ENCODE measurements at places on chromosomes 4 and X. TPM values are rescaled to one million over a fixed set of nuclear protein-coding genes. Genes with fewer than 3 reads are reported as not detected.

Gene MSMO1
- total RNA-seq = 20.5 TPM

Gene NXF2
- not detected for total RNA-seq

Gene HSFX3
- total RNA-seq = not detected

Gene GAGE12F
- not detected for total RNA-seq

DNA sequence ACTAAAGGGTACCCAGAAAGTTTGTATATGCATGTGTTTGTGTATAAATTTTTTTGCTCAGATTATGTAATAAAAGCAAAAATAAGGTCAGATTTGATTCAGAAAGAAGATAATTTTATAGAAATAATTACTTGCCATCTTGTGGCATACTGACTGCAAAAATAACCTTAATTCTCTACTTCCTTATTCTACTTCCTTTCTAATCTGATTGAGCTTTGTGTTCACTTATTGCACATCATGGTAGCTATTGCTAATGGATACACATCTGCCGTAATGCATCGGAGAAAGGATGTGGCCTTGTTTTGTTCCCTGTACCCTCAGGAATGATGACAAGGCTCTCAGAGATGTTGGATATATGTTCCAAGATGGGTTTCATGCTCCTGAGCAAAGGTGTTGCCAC, 10.5 kb upstream of the GNPDA2 start:
- DNase-seq = no peak

- no peak for DNase-seq
Observed at GRCh38 chr4:82225030-82225429, 148.8 kb downstream of the HNRNPD start.

- no peak for DNase-seq
Observed at GRCh38 chr4:4914059-4914820, 54.8 kb downstream of the MSX1 start.

GRCh38 chr4:8857766-8858700, 13.6 kb downstream of the HMX1 start:
- DNase-seq = no peak

- DNase-seq = no peak
Observed at GRCh38 chr4:184775854-184776555, 42.1 kb upstream of the CENPU start.
